ENCODE measurements at places on chromosomes 6 and 20.

- DNase-seq: no peak
Measured at GRCh38 chr6:25956226-25956625, 6.4 kb upstream of the TRIM38 start.

DNA sequence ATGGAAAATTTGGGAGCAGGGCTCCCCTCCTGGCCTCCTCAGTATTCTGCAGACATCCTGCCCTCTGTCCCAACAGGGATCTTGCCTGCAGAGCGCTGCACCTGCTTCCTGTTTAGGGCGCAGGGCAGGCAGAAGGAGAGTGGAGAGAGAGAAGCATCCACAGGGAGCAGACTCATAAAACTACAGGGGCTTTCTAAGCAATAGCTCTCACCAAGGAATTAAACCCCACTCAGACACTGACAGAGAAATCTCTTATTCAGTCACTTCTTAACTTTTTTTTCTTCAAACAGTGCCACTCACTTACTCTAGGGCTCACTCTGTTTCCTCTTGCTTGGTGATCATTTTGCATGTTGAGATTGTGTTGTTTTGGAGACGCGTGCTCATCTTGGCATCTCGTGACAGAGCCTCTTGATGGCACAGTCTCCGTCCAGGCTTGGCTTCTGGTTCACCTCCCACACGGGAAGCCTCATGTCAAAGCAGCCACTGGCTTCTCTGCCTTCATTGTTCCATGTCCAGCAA is 153.1 kb upstream of the INSM1 start:
- no peak for DNase-seq

DNA sequence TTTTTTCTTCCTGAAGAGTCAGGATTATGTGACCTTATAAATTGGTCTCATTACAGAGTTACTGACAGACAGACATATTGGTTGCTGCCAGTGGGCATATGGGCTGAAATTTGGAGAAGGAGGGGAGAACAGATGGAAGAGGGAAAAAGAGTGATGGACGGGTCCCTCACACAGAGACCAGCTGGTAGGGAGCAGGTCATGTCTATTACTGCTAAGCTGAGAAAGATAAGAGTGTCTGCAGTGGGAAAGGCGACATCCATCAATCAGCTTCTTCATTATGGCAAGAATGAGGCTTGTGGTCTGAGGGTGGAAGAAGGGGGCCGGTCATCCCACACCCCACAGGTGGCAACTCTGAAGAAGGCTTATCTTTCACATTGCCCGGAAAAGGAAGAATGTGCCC is 353.8 kb upstream of the RSPO3 start:
- no peak for DNase-seq

- no peak for DNase-seq
Measured at GRCh38 chr20:49395183-49395582, 87.3 kb downstream of the KCNB1 start.

DNA sequence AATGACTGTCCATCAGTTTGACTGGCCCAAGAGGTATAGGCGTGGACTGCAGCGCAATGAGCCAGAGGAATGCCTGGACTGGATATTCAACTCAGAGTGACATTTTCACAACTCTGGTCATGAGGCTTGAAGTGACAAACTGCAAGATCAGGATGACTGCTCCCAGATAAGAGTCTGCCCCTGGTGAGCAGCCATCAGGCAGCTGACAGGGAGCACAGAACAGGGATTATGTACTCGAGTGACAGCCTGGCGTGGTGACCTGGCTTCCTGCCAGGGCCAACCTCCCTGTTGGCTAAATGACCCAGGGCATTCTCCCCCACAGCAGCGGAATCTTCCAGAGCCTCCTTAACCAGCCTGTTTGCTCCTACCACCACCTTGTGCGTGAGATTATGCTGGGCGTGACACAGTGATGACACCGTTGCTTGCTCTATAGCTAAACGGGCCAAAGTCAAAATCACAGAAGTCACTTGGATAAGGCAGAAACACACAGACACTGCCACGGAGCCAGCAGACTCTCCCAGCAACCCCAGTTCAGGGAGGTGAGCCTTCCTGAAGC is 209.1 kb upstream of the JARID2 start:
- no peak for DNase-seq

DNA sequence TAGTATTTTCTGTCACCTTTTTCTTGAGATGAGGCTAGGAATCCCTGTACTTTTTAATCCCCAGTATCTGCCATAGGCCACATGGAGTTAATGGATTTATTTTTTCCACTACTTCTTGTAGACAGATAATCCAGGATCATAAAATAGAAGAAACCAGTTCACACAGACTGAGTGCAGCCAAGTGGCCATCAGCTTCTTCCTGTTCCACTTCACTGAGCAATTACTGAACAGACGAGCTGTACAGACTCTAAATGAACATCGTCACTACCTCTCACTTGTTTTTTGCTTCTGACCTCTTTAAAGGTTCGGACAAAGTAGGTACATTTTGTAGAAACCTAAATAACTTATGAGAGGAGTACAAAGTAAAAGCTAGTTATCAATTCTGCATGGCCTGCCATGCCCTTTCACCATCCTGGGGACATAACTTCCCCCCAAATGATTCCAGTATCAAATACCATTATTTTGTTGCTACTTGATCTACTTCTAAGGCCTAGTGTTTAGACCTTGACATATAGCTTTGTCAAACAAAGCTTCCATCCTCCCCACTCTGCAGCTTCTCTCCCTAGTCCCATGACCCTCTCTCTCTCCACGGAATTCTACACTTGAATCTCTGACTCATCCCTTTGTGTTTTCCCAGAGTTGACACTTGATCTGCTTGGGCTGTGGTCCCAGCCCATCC is 34.4 kb upstream of the ARHGAP18 start:
- no peak for DNase-seq

DNA sequence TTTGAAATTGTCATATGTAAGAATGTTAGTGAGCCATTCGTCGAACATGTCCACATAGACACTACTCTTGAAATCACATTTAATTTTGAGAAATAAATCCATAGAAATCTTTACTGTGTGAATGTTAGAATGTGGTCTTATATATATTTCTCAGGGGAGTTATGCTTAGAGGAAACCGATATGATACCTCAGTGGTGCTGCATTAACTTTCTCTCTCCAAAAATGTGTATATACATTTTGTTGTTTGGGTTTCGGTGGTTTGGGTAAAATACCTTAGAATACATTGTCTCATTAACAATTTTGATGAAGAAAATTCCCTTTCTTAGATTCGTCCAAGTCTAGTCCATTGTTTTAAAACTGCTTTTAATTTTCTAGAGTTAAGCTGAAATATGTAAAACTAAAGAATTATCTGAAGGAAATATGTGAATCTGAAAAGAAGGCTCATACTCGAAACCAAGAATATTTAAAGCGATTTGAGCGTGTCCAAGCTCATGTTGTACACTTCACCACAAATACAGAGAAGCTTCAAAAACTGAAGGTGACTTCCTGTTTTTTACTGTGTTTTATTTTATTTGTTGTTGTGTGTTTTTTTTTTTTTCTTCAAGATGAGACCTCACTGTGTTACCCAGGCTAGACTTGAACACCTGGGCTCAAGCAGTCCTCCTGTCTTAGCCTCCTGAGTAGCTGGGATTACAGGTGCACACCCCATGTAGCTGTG is 10.3 kb downstream of the KIZ start:
- no peak for DNase-seq

- no peak for DNase-seq
Measured at GRCh38 chr6:35177157-35177556, 36.0 kb upstream of the TCP11 start.
